Stimulated activated CD8-positive, alpha-beta memory T cell treated with anti-CD3 and anti-CD28 coated beads, Interleukin-7, amount 100 ng/mL, for 1 hour (primary cell): ENCODE measurements at places on chromosomes 11 and 22.

- no peak for DNase-seq
Observed at GRCh38 chr11:1554981-1555712, 16.9 kb downstream of the DUSP8 start.

DNA sequence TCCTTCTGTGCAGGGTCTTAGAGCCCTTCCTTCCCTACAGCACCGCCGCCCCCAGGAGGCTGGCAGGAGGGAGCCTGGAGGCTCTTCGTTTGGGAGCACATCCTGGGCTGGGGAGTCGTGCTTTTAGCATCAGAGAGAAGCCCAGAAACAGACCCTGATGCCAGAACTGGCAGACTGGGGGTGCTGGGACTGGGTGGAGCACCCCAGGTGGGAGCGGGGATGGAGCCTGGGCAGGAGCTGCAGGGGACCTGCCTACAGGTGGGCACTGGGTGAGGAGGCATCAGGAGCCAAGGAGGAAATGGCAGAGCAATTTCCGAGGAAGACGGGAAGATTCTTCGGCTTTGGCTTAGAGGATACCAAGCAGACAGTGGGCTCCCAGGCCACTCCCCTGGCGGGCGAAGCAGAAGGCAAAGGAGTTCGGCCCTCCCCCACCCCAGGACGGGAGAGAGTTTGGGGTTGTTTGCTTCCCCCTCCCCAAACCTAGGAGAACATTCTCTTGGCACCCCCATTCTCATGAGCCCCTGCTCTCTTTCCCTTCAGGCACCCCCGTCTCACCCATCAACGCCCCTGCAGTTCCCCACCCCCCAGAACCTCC is 1.1 kb downstream of the SYT7 start:
- no peak for DNase-seq

GRCh38 chr11:65470433-65471049 is 28.3 kb upstream of the MALAT1 start:
- no peak for DNase-seq

GRCh38 chr11:13110929-13111812 is 102.1 kb downstream of the RASSF10 start:
- no peak for DNase-seq

GRCh38 chr11:128764424-128765095 is 70.7 kb downstream of the FLI1 start:
- no peak for DNase-seq

DNA sequence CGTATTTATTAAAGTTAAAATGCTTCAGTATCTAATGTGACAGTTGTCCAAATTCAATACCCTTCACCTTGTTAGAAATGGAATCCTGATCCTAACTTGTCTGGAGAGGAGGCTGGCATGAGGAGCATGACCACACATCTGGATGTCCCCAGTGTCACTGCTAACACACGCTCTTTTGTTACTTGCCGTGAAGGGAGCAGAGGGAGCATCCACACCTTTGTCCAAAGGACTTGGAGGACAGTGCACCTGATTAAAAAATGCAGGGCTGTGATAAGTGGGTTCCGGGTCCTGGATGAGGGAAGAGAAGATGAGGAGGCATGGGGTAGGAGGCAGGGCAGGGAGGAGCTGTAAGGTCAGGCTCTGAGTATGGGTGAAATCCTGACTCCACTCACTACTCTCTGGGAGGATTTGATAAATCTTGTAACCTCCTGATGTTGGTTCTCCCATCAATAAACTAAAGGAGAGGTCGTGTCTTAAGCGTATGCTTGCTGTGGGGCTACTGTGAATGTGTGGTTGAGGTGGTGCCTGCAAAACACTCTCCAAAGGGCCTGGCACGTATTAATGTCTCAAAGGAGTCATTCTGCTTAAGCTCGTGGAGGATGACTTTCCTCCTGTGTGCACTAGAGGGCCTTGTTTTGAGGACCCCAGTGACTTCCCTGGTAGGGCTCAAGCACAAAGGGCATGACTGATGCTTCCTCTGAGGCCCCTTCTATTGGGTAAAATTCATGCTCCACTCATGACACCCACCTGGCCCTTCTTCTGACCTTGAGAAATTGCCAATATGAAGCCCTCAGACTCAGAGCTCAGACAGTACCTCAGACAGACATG is 16.8 kb upstream of the IGLL5 start:
- DNase-seq: no peak

DNA sequence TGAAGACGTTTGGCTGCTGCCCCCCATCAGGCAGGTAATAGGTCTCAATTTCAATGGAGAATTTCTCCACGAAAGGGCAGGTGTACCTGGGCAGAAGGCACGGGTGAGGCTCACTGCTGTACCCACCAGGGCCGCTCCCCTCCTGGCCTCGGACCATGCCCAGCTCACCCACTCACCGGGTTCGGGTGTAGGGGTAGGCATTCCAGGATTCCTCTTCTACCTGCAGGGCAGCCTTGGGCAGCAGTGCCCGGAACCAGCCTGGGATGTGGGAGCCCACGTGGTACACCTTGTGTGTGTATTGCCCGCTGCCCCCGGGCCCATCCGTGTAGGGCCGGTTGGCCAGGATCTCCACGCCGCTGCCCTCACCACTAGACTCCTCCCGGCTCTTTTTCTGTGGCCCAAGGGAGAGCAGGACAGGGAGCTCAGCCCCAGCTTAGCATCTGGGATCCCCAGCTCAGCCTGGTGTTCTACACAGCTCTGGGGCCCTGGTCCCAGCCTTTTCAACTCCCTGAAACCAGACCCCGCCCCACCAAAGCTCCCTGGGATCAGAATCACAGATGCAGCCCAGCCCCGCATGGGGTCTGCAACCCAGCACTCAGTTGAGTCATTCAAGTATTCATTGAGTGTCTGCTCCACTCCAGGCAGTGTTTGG is 2.7 kb downstream of the PITPNM1 start:
- DNase-seq: no peak

DNA sequence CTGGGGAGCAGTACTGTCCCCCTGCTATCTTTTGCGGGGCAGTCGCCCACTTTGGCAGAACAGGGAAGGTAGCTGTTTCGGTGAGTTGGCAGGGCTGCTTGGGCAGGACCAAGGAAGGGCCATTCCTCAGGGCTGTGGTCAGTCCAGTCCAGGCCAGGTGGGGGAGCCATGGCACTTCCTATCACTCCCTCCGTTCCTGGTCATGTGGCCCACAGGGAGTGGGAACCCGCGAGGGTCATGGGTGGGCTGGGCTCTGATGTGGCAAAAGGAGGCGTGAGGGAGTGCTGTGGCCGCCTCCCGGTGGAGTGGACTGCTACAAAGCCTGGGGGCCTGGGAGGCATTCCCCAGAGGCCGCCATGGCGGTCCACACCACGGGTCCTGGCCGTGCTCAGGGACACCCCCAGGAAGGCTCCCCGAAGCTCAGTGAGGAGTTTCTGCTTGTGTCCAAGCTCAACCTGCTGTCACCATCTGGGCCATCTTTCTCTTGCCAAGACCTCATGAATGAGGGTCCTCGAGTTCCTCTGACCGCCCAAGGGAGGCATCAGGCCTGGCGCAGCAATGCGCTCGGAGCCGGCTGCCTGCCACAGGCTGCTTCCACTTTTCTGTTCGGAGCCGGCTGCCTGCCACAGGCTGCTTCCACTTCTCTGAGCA is 11.9 kb downstream of the CHID1 start:
- no peak for DNase-seq

DNA sequence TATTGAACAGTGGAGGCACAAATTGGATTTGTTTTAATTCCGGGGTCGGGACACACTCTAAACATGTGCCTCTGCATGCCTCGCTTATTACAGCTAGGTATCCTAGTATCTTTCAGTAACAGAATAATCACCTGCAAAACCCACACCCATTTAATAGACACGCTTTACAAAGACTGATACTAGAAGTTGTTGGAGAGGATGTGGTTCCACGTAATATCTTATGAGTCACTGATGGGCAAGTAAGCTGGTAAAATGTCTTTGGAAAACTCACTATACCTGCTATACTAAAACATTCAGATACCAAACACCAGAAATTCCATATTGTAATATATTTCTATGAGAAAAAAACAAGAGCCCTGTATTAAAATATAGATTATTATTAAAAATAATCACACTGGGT is 84.0 kb downstream of the GGTLC2 start:
- no peak for DNase-seq

- DNase-seq: no peak
Observed at GRCh38 chr22:37728620-37729019, 31.8 kb downstream of the TRIOBP start.

- no peak for DNase-seq
Observed at GRCh38 chr11:8337130-8337795, 73.6 kb upstream of the LMO1 start.

DNA sequence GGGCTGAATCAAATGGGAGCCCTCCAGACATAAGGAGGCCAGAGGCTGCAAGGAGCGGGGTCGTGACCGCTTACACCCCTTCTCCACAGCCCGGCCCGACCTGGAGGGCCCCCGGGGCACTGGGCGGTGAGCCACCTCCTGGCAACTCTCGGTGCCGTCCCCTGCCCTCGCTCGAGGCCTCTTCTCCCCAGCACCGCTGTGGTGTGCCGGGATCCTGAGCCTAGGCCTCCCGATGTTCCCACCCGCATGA is 432 bp upstream of the GP1BB start:
- no peak for DNase-seq

DNA sequence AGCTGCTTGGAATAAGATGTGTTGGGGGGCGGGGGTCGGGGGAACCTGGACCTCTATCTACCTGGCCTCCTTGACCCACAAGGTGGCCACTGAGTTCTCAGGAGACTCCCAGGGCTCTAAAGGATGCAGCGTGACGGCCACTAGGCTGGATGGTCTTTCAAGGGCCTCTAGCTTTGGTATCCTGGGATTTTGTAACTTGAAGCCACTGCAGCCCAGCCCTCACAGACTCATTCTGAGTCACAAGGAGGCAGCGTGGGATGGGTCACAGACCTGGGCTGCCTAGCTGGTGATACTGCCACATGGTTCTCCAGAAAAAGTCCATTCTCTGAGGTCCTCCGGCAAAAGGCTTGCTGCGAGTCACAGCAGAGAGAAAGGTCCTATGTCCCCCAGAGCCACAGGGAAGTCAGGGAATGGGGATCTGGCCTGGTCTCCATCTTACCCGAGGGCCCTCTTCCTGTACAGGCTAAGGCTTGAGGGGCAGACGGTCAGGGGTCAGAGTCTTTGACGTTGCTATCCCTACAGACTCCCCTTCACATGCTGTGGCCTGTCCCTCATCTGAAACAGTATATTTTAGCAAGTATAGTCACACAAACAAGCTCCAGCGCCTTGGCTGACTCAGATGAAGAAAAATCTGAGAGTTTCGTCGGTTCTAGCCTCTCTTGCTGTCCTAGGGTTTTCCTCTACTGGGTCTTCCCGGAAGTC is 52.4 kb downstream of the KCNC1 start:
- no peak for DNase-seq

- no peak for DNase-seq
Observed at GRCh38 chr22:28443526-28443876, 236.1 kb downstream of the TTC28 start.

- no peak for DNase-seq
Observed at GRCh38 chr11:44577231-44577830, 11.9 kb downstream of the CD82 start.

DNA sequence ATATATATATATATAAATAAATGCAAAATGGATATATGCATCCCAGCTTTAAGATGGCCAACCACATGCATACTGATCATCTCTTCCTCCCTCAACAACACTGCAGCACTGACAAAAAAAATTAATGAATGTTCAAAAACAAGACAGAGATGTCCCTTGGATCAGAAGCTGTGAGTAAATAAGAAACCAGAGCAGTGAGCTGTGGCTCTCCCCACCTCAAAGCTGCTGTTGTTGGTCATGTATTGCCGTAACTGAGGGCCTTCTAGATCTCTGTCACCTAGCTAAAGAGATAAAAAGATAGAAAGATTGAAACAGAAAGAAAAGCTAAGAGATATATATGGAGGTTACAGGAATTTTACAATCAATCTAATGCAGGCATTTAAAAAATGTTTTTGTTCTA is 15.5 kb upstream of the TMEM135 start:
- no peak for DNase-seq

- no peak for DNase-seq
Observed at GRCh38 chr22:19855504-19856409, 1.1 kb upstream of the GNB1L start.
